ENCODE measurements at places on chromosomes 1 and 21.

- no peak for DNase-seq
Observed at GRCh38 chr1:44346184-44346583, 8.9 kb downstream of the ERI3 start.

GRCh38 chr1:155185783-155186066 is 12.1 kb downstream of the TRIM46 start:
- DNase-seq = no peak

- no peak for DNase-seq
Observed at GRCh38 chr1:17270891-17271765, 22.2 kb downstream of the PADI3 start.

GRCh38 chr1:15680131-15680530 is 4.0 kb upstream of the PLEKHM2 start:
- DNase-seq = no peak

- DNase-seq = no peak
Observed at GRCh38 chr1:62391369-62391971, 45.4 kb upstream of the USP1 start.

DNA sequence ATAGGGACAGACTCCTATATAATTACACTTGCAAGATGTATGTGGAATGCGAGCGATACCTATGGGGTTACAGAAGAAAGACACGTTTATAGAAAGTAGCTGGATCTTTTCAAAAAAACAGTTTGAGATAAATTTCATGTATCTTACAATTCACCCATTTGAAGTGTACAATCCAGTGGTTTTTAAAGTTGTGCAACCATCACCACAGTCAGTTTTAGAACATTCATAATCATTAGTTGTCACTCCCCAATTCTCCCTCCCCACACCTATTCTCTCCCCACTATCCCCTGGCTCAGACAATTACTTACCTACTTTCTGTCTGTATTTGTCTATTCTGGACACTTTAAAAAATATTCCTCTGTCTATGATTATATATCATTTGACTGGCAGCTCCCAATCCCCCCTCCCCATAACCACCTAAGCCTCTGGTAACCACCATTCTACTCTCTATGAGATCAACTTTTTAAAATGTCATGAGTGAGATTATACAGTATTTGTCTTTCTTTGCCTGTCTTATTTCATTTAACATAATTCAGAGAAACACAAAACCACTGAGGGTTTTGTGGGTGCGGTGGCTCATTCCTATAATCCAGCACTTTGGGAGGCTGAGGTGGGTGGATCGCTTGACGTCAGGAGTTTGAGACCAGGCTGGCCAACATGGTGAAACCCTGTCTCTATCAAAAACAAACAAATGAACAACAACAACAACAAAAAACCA is 39.1 kb downstream of the MRPS6 start:
- no peak for DNase-seq

- no peak for DNase-seq
Observed at GRCh38 chr1:172279939-172280636, 140.4 kb upstream of the C1orf105 start.

DNA sequence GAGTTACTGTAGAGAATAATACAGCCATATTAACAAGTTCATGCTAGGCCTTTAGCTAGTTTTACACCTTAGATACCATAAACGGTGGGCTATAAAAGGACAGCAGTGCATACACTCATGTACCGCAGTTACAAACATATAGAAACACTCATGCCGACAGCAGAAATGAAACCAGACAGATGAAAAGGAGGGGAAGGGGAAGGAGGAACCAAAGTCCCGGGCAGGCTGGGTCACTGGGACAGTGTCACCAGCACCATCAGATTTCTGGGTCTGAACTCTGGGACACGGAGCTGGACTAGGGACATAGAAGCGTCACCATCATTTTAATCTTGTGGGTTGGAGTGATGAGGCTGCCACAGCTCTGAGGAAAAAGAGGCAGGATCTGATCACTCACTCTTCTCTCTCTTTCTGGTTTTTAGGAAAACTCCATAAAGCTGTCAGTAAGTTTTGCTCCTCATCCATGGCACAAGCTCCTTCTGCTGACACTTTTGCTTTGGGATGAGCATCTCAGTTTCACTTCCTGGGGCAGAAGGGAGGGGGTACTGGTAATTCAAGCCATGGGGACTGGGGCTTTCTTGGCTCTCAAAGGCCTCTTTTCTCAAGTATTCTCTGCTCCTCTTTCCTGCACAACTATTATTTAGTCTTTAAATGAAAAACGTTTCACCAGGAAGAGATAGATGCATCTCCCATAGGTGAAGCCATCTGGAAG is 7.8 kb upstream of the ZNF691 start:
- no peak for DNase-seq

- DNase-seq = no peak
Observed at GRCh38 chr1:195105773-195106172, 1502.5 kb downstream of the KCNT2 start.

GRCh38 chr1:160204526-160205241 is 500 bp upstream of the PEA15 start:
- peak; percentile 55 for DNase-seq

- no peak for DNase-seq
Observed at GRCh38 chr21:35004314-35004713, 44.8 kb downstream of the RUNX1 start.

DNA sequence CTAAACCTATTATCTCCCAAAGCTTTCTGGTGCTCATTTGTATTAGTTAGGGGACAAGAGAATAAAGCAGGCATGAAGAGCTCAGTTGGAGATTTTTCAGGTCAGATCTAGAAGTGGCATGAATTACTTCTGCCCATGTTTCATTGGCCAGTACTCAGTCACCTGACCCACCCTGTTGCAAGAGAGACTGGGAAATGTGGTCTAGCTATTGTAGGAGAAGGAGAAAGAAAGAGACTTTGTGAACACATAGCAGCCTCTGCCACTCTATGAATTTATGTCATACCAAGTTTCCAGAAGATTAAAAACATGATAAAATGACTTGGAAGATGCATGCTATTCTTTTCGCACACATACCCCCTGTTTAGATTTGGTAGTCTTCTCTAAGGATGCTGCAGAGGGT is 302.3 kb upstream of the RUNX1 start:
- DNase-seq = no peak

- DNase-seq = no peak
Observed at GRCh38 chr1:32619701-32620485, 30.5 kb downstream of the ZBTB8OS start.

DNA sequence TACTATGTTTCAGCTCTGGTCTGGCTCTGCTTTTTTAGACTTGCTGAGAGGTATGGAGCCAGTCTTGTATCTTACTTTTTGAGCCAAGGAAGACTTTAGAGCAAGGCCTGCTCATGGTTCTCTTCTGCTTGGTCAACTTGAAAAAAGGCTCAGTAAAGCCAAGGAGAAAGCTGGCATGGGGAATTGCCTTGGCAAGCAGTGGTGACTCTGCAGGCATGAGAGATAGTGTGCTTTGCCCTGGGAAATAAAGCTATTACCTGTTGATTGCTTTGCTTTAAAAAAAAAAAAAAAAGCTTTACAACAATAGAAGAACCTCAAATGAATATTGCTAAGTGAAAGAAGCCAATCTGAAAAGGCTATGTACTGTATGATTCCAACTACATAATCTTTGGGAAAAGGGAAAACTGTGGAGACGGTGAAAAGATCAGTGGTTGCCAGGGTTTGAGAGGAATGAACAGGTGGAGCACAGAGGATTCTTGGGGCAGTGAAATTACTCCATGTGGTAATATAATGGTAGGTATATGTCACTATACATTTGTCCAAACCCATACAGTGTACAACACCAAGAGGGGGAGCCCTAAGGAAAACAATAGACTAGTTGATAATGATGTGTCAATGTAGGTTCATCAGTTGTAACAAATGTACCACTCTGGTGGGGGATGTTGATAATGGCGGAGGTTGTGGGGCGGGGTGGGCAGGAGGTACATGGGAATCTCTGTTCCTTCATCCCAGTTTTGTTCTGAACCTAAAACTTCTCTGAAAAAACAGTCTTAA is 87.6 kb downstream of the HMCN1 start:
- no peak for DNase-seq

- no peak for DNase-seq
Observed at GRCh38 chr1:219081943-219082925, 91.4 kb upstream of the LYPLAL1 start.

DNA sequence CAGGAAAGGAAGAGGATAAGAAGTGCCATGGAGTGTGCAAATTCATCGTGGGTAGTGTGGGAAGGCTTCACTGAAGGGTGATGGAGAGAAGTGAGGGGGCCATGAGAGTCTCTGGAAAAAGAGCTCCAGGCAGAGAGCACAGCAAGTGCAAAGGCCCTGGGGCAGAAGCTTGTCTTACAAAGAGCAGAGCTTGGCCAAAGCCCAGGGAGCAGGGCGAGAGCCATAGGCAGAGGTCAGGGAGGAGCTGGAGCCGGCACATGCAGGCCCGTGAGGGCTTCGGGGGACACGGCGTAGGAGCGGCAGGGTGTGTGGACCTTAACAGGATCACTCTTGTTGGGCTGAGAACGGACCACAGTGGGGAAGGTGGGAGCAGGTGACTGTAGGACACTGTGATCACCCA is 83.7 kb upstream of the EDN2 start:
- DNase-seq = no peak

DNA sequence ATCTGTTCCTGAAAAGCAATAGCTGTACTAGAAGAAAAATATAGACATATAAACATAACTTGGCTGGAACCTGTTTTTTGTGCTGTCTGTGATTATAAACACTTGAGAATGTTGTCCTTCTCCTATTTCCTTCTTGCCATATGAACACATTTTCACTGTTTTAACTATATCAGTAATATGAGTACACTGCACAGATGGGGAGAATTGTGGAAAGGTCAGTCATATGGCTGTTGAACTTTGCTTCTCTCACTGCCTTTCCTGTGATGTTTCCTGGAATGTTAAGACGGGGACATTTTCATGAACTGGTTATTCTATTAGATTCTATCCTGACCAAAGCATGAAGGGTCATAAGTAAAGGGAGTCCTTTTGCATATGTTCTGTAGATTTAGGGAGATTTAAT is 24.9 kb downstream of the HMCN1 start:
- no peak for DNase-seq

DNA sequence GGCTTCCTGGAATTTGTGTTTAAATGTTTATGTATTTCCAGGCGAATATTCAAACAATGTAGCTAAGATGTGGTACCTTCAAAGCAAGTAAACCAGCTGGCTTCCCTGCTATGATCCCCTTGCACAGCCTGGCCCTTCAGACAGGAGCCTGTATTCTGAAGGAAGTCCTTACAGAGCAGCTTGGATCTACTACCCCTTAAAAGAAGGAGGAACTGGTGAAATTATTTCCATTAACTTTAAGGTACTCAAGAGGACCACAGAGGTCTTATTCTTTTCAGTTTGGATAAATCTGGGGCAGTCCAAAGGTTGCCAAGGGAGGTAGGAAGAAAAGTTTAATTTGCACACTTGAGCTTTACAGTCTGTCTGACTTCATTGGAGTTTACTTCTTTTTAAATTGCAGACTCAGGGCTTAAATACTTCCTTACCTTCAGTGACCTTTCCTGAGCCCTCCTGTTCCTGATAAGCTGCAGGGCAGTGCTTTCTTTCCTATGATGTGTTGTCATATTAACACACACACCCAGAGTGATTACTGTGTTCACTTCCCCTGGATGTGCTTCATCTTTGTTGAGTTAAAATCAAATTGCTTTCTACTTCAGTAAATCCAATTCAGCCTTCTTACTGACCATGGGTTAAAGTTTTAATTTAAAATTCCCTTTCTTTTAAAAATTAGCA is 40.5 kb downstream of the DISC1 start:
- no peak for DNase-seq

DNA sequence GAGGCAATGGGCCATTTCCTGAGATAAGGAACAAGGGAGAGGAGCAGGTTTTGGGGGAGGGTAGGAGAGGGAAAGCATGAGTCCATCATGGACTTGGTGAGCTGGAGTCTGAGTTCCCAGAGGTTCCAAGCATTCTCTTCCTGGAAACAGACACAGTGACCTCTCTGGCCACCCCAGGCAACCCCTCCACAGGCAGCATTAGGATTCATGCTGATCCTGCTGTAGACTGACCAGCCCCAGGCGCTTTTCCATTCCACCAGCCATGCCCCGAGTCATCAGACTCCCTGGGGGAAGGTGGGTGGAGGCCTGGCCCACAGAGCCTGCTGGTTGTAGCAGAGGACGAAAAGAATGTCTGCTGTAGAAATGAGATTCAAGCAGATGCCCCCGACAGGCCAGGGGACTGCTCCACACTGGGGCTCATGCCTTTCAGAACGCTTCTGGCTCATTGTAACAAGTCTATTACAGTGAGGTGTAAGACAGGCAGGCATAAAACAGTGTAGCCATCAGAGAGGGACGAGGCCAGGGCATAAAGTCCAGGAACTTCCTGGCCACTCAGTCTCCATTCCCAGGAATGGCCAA is 52.2 kb downstream of the KCND3 start:
- no peak for DNase-seq

DNA sequence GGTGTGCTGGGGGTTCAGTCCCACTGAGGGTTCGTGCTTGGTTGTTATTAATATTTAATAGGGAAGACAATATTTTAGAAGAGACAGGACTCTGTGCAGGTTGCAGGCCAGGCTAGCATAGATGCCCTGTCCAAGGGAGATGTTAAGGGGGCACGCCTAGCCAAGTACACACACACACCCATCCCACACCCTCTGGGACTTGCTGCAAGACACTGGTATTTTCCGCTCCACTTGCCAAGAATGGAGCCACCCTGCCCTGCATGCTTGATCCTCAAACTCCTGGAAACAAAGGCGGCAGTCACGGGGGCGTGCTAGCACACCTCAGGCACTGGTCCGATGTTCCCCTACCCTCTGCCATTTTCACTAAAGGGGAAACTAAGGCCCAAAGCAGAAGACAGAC is 99.1 kb downstream of the MRPL37 start:
- DNase-seq = no peak

- DNase-seq = no peak
Observed at GRCh38 chr1:8976338-8976737, 30.7 kb downstream of the CA6 start.

DNA sequence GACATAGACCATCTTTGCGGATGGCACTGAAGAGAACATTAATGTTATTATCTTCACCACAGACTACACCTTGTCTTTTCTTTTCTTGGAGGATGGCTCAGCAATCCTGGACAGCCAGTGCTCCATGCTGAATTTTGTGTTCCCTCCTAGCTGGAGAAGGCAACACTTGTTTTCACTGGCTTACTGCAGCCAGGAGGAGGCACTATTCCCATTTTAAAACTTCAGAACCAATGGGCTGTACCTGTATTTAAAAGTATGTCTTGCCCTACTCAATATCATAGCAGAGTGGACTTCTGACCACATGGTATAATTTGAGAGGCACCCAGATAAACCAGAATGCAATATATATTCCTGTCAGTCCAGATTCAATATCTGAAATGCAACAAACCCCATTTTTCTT is 53.3 kb upstream of the POGK start:
- DNase-seq = no peak

GRCh38 chr1:52640697-52641096 is 7.7 kb downstream of the SHISAL2A start:
- DNase-seq = no peak

DNA sequence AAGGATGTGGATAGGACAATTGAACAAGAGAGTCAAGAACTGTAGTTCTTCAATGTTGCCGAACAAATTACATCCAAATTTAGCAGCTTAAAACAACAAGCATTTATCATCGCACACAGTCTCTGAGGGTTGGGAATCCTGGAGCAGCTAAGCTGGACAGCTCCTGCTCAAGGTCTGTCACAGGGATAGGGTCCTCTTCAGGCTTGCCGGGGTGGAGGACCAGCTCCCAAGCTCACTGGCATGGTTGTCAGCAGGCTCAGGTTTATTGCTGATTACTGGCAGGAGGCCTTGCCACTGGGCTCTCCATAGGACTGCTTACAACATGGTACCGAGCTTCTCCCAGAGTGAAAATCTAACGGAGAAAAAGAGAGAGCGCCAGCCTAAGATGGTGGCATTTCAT is 22.1 kb upstream of the COX20 start:
- no peak for DNase-seq

- DNase-seq = no peak
Observed at GRCh38 chr1:112938210-112938609, 17.8 kb downstream of the SLC16A1 start.
